ENCODE measurements at places on chromosomes 4 and X. TPM values are rescaled to one million over a fixed set of nuclear protein-coding genes. Genes with fewer than 3 reads are reported as not detected.

MTNR1A gene
- 0.76 TPM for total RNA-seq

LUZP4 gene
- total RNA-seq = 0.33 TPM

GAB1 gene
- 14.1 TPM for total RNA-seq

C4orf50 gene
- total RNA-seq = 0.11 TPM

SFRP2 gene
- 140 TPM for total RNA-seq

DNA sequence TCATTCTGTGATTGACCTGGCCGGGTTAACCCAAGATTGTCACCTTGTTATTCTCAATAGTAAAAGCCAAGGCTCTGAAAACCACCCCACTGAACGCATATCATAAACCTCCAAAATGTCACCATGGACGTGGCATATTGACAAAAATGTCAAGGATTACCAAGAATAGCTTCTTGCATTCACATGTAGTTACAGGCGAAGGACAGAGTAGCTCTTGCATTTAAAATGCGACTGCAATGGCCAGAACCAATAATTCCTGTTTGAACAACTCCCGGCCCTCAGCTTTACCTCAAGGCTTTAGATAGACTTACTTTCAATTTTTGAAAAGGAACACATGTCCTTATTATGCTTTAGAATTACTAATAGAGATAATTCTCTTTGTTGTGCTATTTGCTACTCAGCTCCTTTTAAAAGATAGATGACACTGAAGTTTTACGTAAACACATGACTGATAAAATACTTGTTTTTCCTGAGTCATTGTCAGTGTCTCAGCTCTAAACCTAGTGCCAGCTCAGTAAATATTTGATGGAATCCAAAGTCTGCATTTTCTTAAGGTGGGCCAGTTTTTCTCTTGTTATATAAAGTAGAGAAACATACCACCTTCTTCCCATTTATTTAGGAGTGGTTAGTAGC, 66.3 kb downstream of the CLDN34 start:
- no peak for DNase-seq

DNA sequence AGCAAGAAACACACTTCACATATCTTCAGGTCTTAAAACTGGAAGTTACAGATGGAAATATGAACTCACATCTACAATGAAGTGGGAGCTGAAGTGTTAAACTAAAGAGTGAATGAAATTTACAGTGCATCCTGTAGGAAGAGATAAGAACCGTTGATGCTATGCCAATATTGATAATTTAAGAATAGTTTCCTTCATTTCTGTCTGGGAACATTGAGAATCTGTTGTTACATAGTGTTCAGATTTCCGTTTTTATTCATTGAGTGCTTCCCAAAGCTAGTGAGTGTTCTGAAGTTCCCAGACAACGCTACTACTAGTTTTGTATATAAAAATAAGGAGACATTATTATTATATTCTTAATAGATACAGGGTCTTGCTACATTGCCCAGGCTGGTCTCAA, 52.3 kb downstream of the UBE2K start:
- no peak for DNase-seq

- DNase-seq = no peak
Observed at GRCh38 chr4:14096396-14096965, 469.0 kb upstream of the BOD1L1 start.

- no peak for DNase-seq
Observed at GRCh38 chr4:111399623-111400022, 745.6 kb upstream of the FAM241A start.

DNA sequence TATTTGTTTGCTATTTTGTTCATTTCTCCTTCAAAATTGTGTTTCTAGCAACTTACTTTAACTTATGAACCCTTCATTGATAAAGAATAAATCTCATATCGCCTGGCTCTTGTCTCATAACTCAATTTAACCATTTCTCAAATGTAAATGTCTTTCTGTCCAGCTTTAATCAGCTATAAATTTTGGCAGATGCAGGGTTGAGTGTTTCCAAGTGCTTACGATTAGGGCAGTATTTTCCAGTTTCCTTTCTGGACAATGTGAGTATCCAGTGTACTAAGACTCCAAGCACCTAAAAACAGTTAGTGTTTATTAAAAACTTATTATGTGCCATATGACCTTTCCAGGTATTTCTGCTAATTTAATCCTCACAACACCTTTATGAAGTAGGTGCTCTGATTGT, 218.6 kb upstream of the GK2 start:
- no peak for DNase-seq

GRCh38 chrX:118570209-118570608, 74.6 kb downstream of the DOCK11 start:
- DNase-seq = no peak

GRCh38 chr4:4759232-4759631, 100.2 kb upstream of the MSX1 start:
- DNase-seq = no peak

DNA sequence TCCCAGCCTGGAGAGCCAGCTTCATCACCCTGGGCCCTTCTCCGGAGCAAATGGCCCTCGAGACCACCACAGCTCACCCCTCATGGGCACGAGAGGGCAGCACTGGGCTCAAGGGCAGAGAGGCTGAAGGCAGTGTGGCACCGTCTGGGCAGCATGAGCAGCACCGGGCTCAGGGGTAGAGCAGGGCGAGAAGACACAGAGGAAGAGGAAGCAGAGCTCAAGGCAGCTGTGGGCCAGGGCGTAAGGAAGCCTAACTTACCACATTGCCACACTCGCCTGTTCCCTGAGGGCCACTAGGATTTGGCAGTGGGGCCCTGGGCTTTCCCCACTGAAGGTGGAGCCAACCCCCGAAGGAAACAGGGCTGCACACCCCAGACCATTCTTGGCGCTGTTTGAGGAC, 15.5 kb downstream of the ZNF185 start:
- no peak for DNase-seq

GRCh38 chr4:182938205-182938645, 21.0 kb upstream of the DCTD start:
- DNase-seq = peak; percentile 83

DNA sequence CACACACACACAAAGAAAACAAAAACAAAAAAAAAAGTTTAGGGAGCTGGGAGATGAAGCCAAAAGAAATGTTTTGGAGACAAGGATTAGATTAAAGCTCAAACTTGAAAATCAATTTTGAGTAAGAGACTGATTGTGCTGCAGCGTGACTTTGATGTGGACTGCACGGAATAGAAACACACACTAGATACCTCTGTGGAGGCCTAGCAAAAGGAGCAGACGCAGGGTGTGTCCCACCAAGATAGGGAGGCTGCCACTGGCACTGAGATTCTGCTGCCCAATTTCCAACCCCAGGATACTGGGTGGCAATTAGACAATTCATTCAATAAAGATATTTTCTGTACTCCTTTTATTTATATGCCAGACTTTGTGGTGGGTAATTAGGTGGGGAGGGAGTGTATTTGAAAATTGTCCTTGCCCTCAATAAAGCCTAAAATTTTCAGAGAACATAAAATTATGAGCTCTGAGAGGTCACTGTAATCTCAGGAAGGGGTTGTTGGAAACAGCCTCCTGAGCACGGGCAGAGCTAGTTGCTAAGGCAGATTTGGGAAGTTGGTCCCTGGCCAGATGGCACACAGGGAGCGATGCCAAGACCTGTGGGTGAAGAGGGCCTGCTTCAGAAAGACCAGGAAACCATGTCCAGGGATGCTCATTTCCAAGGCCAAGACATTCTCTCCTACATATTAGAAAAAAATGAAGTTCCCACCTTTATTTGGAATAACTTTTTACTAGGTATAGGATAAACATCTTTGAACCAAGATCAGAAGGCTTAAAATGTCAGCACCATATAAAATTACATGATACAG, 1.9 kb upstream of the PPP3CA start:
- DNase-seq = no peak

DNA sequence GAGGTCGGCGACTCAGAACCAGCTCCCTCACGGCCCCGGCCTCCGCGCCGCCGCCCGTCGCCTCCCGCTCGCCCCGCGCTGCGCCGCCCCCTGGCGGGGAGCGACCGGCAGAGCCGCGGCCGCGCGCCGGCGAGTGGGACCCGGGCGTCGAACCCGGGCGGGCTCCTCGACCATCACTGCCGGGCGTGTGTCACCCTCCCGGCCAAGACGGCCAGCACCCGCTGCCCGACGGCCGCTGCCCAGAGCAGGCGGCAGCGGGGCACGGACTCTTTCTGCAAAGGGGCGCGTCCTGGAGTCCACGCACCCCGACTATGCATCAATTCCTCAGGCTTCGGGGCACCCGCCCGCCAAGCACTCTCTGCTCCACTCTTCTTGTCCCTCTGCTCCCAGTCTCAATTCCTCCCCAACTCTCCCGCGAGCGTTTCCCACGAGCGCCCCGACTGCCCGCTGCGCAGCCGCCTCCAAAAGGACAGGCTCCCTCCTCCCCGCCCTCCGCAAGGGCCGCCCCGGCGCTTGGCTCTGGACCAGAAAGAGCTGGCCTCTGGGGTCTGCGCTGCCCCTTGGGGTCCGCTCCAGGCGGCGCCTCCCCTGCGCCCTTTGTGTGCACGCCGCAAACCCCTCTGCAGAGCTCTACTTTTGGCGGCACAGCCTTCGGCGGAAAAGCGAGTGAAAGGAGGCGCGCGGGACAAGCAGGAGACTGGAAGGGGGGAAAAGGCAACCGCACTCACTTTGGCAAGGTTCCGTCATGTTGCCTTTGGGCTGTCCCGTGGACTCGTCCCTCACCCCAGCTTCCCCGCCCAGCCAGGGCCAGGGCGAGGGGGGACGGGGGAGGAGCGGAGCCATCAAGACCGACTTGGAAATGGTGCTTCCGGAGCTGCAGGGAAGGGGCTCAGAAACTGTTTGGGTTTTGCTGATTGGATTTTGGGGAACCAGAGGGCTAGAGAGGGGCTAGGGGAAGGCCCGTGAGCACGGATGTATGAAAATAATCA, 1.0 kb downstream of the PDE5A start:
- DNase-seq = peak; percentile 89

DNA sequence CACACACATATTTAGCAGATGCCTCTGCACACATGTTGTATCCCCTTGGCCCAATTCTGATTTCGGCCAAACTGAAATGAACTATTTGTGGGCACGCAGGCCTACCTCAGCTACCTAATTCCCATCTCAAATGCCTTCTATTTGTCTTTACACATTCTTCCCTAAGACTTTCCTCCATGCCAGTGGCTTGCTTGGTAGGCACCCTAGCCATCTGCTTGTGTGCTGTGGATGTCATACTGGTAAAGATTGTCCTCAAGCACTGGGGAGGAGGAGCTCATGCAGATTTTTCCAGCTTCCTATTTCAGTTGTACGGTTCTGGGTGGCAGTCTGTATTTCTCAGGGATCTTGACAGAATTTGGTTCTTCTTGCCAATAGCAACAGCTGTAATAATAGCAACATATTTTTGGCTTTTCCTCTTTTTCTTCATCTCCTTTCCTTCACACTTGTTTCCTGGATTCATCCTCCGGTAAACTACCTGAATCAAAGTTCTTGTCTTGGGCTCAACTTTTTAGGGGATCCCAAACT, 514.3 kb downstream of the ADGRL3 start:
- DNase-seq = no peak

DNA sequence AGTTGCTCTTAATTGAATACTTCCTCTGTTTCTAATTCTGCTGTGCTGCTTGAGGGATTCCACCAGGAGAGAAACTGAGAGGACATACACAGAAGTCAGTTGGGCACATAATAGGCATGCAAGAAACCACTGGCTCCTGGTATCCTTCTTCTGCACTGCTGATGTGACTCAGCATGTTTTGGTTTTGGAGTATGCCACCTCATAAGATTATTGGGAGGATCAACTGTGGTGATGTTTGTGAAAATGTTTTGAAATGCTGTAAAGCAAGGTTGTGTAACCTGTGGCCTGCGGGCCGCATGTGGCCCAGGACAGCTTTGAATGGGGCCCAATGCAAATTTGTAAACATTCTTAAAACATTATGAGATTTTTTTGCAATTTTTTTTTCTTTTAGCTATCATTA, 119.6 kb downstream of the GATB start:
- no peak for DNase-seq

DNA sequence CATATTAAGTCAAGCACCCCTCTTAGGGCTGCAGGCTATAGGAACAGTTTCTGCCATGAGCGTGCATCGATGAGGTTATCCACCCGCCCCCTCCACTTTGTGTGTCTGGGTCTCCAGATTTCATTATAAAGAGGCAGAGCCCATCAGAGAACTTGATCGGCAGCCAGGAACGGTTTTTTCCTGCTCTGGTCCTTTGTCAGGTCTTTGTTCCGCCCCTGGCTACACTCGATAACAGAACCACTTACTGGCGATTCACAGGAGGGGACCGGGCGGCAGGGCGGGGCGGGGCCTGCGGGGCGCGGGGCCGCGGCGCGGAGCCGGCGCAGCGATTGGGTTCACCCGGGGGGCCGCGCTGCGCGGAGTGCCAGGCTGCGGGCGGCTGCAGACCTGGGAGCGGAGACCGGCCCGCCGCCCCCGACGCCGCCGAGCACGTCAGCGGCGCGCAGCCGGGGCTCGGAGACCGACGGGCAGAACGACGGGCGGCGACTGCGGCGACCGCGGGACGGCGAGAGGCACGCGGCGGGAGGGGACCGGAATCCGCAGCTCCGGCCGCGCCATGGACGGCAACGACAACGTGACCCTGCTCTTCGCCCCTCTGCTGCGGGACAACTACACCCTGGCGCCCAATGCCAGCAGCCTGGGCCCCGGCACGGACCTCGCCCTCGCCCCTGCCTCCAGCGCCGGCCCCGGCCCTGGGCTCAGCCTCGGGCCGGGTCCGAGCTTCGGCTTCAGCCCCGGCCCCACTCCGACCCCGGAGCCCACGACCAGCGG, at the start of gene SLC10A4:
Gene SLC10A4, plus strand, starts transcription at position 338 of the 771 bp plus-strand sequence. Its CDS starts 219 bp downstream, at position 557.
- DNase-seq = peak; percentile 88

GRCh38 chr4:76898949-76899645, 1.2 kb upstream of the SOWAHB start:
- DNase-seq = no peak

- no peak for DNase-seq
Observed at GRCh38 chr4:51906167-51906958, 63.4 kb downstream of the DCUN1D4 start.

GRCh38 chr4:85448906-85449890, 25.8 kb upstream of the ARHGAP24 start:
- no peak for DNase-seq

DNA sequence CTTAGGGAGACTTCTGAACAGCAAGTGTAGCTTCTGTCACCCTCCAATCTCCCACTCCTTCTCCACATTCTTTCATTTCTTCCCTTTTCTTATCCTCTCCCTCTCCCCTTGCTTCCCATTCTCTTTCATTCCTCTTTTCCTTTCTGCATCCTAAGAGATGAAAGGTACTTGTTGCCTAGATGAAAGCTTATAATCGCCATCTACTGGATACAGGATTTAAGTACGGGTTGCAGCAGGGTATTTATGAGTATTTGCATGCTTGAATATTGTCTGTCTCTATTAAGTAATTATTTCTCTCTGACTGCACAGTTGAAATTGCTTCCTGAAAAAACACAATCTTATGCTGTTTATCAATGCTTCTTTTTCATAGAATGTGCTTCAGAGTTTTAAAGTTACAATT, 174.0 kb upstream of the TENT5D start:
- peak; percentile 7 for DNase-seq

DNA sequence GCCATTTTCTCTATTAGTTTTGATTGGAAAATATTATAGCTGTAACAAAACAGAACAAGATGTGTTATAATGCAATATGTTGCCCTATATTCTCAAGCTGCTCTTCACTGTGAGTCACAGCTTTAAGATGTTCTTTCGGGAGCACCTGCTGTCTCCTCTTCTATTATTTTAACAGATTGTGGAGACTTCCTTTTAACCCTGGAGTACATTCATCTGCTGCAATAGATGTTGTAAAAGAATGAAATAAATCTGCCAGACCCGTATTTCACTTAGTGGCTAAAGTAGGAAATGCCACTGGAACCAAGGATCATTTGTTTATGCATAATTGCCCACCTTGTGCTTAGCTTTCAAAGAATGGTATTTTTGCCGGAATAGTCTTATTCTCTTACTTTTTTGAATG, 11.1 kb downstream of the LSM6 start:
- DNase-seq = no peak

Measured in H7 (cell line).